ENCODE measurements at places on chromosomes 1 and 21. TPM values are rescaled to one million over a fixed set of nuclear protein-coding genes. Genes with fewer than 3 reads are reported as not detected.

DNA sequence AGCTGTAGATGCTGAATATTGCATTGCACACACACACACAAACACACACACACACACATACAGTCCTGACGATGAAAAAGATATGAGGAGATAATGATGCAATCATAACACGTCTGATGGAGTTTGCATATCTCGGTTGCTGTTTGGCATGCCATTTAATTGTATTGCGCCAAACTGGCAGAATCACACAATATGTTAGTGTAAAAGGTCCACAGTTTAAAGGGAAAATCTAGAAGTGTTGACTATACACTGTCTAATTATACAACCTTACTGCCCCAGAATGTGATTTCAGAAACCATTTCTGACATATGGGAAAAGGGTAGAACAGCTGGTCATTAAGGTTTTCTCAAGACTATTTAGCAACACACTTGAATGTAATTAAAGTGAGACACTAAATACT, 123.7 kb upstream of the PROX1 start:
- DNase-seq: no peak
- H3K27me3 ChIP-seq: no peaks in the 10 kb centered on the region
- H3K27ac ChIP-seq: no peak overlapping the region
- H3K4me3 ChIP-seq: no peak overlapping the region
- H3K4me1 ChIP-seq: no peaks in the 10 kb centered on the region

DNA sequence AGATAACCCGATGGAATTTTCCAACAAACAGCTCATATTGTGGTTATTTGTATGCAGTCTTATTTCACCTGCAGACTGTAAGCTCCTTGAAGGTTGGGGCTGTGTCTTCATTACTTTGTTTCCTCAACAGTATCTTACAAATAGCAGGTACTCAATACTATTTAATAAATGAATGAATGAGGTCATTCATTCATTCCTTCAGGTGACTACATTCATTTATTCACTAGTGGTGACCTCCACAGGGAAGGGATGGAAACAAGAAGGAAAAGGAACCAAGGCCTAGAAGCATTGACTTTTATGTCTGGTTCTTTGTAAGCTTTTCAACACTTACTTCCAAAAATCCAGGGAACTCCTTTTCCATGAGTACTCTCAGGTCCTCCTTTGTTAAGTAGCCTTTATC, 7.9 kb downstream of the S100A10 start:
- peaks cover 75% of the 10 kb centered on the region for H3K4me1 ChIP-seq
- DNase-seq: no peak
- H3K27me3 ChIP-seq: no peaks in the 10 kb centered on the region
- no peak overlapping the region for H3K4me3 ChIP-seq
- H3K36me3 ChIP-seq: peaks cover 48% of the 10 kb centered on the region

DNA sequence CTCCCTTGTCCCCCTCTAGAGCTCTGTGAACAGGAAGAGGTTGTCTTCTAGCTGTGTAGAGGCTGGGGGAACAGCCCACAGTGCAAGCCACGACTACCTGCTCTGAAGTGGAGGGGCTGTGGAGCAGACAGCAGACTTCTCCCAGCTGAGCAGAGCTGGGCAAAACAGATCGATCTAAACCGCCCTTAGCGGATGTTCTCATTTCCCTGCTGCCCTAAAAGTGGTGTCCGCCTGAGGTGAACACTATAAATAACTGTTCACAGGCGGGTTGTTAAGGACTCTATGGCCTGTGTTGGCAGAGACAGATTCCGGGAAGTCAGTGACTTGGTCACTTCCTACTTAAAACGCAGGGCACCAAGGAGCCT, 203.2 kb downstream of the RHOU start:
- no peak overlapping the region for H3K4me3 ChIP-seq
- DNase-seq: no peak
- no peaks in the 10 kb centered on the region for H3K27me3 ChIP-seq
- no peak overlapping the region for H3K27ac ChIP-seq
- peaks cover 8% of the 10 kb centered on the region for H3K4me1 ChIP-seq

DNA sequence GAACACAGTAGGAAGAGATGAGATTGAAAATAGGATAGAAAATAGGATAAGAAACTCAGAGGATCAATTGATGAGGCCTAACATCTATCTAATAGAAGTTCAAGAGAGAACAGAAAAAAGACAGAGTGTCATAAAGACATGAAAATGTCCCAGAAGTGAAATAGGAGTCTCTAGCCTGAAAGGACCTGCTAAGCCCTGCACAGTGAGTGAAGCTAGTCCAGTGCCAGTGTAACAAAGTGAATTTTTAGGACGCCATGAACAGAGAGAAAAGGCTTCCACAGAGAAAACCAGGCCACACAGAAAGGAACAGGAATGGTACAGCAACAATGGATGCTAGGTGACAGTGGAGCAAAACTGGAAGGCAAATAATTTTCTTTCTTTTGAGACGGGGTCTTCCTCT, 20.3 kb upstream of the LSS start:
- no peak for DNase-seq
- peaks cover 52% of the 10 kb centered on the region for H3K36me3 ChIP-seq
- H3K4me1 ChIP-seq: peaks cover 18% of the 10 kb centered on the region
- no peak overlapping the region for H3K27ac ChIP-seq

DNA sequence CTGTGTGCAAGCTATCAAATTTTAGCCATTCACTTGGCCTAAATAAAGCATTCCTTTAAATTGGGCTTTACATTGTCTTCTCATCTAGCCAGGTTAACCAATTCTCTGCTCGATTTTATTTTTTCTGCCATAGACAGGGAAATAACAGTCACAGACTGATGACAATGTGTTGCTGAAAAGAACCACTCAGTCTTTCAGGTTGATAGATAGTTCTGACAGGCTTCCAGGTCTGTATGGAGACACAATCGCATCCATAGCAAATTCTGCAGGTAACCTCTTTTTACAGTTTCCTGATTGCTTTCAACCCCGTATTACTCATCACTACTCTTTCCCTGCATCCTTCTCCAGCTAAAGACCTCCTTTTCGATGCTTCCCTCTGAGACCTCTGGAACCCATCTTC, 198.0 kb downstream of the KCNH1 start:
- no peak for DNase-seq

The NPHS2 gene
- not detected for total RNA-seq

DNA sequence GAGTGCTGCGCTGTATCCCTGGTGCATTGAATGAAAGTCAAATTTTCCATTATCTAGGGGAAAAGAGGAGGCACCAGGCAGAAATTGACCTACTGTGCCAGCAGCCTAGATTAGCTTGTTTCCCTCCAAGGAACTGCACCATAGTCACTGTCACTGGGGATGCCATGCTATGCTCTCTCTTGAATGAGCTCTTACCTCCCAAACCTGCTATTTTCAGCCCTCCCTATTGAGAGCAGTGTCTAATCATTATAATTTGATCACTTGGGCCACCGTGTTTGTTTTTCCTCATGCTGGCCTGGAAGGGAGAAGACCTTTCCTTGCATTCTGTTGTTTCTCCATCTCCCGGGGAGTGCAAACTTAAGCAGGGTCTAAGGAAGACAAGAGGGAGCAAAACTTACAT, 492.9 kb downstream of the SIPA1L2 start:
- no peaks in the 10 kb centered on the region for H3K36me3 ChIP-seq
- no peaks in the 10 kb centered on the region for H3K4me1 ChIP-seq
- no peak overlapping the region for H3K4me3 ChIP-seq
- peaks cover 5% of the 10 kb centered on the region for H3K27me3 ChIP-seq
- DNase-seq: no peak
- no peak overlapping the region for H3K27ac ChIP-seq

GRCh38 chr1:21220815-21221214, 44.1 kb upstream of the EIF4G3 start:
- H3K27me3 ChIP-seq: no peaks in the 10 kb centered on the region
- DNase-seq: no peak
- peaks cover 42% of the 10 kb centered on the region for H3K36me3 ChIP-seq
- H3K27ac ChIP-seq: no peak overlapping the region

DNA sequence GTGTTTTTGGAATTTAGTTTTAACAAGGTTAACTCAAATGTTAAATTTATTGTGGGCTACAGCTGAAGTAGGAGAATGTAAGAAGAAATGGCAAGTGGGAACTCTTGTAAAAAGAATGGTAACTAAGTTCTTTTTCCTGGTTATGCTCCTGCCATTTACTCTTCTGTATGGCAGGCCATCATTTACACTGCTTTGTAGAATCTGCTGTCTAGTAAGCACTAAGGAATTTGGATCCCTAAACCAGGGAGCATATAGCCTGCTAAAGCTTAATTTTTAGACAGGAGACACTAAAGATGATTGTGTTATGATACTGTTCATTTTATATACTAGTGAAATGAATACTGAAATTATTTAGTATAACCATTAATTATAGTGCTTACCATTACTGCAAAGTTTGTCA, 85.3 kb downstream of the CAMTA1 start:
- peaks cover 27% of the 10 kb centered on the region for H3K4me1 ChIP-seq
- no peaks in the 10 kb centered on the region for H3K36me3 ChIP-seq
- H3K27me3 ChIP-seq: no peaks in the 10 kb centered on the region
- H3K27ac ChIP-seq: no peak overlapping the region
- DNase-seq: no peak
- no peak overlapping the region for H3K4me3 ChIP-seq

The KCNA3 gene
- 25.6 TPM for total RNA-seq

The C1orf226 gene
- 0.10 TPM for total RNA-seq

The FMO1 gene
- total RNA-seq: not detected

- DNase-seq: no peak
- no peaks in the 10 kb centered on the region for H3K4me1 ChIP-seq
- no peaks in the 10 kb centered on the region for H3K27me3 ChIP-seq
- H3K36me3 ChIP-seq: peaks cover 16% of the 10 kb centered on the region
- no peak overlapping the region for H3K27ac ChIP-seq
- no peak overlapping the region for H3K4me3 ChIP-seq
Measured at GRCh38 chr1:174352883-174353608, 94.7 kb upstream of the GPR52 start.

The CLDN17 gene
- total RNA-seq: not detected

DNA sequence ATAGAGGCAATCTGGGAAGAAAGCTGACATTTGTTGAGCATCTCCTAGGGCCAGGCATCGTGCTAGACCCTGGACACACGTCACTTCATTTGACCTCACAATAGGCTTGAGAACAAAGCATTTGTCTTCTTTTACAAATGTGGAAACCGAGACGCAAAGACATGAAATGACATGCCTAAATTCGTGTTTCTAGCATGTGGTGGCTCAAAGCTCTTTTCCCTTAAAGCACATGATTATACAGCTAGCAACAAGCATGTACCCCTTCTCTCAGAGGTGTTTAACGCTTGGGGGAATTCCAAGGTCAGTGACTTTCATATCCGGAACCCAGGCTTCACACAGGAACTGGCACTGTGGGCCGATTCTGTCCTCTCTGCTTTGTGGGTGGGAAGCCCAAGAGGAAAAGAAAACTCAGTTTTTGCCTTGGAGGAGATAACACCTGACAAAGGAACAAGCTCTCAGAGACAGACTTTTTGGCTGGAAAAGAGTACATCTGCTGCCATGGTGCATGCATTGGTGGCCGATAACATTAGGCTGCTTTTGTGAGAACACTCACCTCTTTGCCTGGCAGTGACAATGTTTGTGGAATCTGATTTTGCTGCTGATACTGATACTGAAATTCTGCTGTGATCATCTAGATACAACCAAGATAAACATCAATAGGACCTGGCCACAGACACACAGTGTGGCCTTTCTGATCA, 15.4 kb upstream of the CD2 start:
- H3K4me1 ChIP-seq: peaks cover 68% of the 10 kb centered on the region
- H3K27ac ChIP-seq: peak overlapping the region; percentile 100
- no peaks in the 10 kb centered on the region for H3K27me3 ChIP-seq
- DNase-seq: peak; percentile 85
- H3K4me3 ChIP-seq: peak overlapping the region; percentile 74

DNA sequence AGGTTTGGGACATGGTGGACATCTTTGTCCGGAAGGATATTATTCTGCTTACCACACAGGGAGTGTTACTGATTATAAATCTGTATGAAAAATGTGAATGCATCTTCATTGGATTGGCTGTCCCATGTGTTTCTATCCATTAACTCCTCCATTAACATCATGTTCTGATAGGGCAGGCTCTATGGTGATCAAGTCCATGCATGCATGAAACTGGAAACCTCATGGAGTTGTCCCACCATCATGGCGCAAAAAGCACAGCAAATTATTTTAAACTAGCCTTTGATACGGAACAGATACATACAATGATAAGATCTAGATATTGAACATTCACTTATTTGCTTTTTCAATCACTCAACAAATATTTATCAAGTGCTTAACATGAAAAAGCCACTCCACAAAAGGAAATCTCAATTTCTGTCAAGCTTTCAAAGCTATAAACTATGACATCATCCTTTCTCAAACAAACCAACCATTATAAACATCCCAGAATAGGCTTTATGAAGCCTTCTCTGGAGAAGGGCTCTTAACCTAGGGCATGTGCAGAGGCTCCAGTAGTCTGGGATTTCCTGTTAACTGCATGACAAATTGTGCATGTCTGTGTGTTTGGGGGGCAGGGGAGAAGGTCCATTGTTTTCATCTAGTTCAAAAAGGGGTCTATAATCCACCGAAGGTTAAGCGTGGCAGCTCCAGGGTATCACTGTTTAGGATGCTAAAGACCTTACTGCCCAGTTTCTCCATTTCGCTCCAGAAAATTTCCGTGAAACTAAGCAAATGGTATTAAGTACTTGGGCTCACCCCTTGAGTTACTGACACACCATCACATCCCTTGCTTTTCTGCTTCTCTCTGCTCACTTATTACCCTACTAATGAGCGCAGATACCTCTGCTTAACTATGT, 46.1 kb downstream of the ADAMTS1 start:
- H3K27ac ChIP-seq: no peak overlapping the region
- H3K4me3 ChIP-seq: no peak overlapping the region
- H3K4me1 ChIP-seq: no peaks in the 10 kb centered on the region
- no peaks in the 10 kb centered on the region for H3K36me3 ChIP-seq

DNA sequence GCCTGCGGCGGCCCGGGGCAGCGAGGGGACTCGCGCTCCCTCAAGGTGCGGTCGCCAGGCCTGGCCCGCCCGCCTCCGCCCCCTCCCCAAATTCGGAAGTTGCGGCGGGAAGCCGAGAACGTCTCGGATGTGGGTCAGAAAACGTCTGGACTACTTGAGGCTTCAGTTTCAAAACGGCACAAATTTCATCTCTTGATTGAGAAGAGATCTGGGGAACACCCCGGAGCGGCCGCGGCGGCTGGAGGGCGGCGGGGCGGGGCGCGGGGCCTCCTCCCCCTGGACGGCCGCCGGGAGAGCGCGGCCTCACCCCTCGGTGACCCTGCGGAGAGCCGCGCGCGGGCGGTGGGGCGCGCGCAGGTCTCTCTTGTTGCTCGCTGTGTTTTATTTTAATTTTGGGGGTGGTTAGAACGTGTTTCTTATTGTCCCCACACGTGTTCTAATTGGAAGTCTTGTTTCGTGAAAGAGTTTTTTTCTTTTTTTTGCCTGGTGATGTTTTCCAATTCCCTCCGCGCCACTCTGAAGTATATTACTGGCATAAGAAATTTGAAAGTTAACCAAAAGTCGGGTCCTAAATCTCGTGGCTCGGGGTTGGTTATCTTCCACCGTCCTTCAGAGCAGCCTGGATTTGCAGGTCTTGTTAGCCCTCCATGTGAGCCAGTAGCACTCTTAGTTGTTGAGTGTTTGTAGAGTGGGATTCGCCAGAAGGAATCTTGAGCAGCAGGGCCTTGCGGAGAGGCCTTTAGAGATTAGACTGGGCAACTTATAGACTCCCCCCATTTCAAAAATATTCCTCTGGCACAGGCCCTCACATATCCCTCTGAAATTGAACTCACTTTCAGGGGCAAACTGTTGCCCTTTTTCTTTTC, 749 bp downstream of the PCBP3 start:
- H3K36me3 ChIP-seq: peaks cover 2% of the 10 kb centered on the region
- H3K27me3 ChIP-seq: peaks cover 20% of the 10 kb centered on the region

The CFHR3 gene
- total RNA-seq: not detected
